ENCODE measurements at places on chromosomes 2 and 18. TPM values are rescaled to one million over a fixed set of nuclear protein-coding genes. Genes with fewer than 3 reads are reported as not detected.

- H3K27me3 ChIP-seq, result no peaks in the 10 kb centered on the region
- H3K4me3 ChIP-seq, result no peak overlapping the region
- H3K4me1 ChIP-seq, result peaks cover 18% of the 10 kb centered on the region
- no peak overlapping the region for H3K27ac ChIP-seq
- H3K36me3 ChIP-seq, result peaks cover 24% of the 10 kb centered on the region
Observed at GRCh38 chr2:17662723-17663122, 90.9 kb downstream of the SMC6 start.

- H3K4me1 ChIP-seq, result peaks cover 27% of the 10 kb centered on the region
- peak; percentile 72 for DNase-seq
- H3K4me3 ChIP-seq, result peak overlapping the region; percentile 63
- H3K27ac ChIP-seq, result peak overlapping the region; percentile 93
- peaks cover 16% of the 10 kb centered on the region for H3K36me3 ChIP-seq
Observed at GRCh38 chr2:216057688-216058193, 23.9 kb downstream of the PECR start.

DNA sequence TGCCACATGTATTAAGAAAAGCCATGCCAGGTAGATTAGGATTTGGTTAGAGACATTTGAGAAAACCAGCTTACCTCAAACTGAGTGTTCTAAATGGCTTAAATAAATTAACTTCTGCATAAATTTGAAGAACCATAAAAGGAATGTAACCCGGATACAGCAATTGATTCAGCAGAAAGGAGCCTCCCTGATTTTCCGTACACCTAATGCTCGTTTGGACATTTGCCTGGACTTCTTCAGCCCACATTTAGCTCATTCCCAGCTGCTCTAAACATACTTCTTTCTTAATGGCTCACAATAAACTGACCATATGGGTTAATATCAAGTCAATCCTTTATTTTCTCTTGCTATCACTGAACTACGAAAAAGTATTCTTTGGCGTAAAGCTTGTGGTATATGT lies 392.4 kb downstream of the ZNF516 start:
- H3K27me3 ChIP-seq, result peaks cover 4% of the 10 kb centered on the region
- H3K4me3 ChIP-seq, result no peak overlapping the region
- DNase-seq, result no peak
- H3K4me1 ChIP-seq, result no peaks in the 10 kb centered on the region
- no peak overlapping the region for H3K27ac ChIP-seq

The TGFA gene
- total RNA-seq, result 0.07 TPM

- H3K4me3 ChIP-seq, result no peak overlapping the region
- no peaks in the 10 kb centered on the region for H3K36me3 ChIP-seq
- no peaks in the 10 kb centered on the region for H3K4me1 ChIP-seq
Observed at GRCh38 chr18:56207989-56208388, 430.4 kb downstream of the TXNL1 start.

DNA sequence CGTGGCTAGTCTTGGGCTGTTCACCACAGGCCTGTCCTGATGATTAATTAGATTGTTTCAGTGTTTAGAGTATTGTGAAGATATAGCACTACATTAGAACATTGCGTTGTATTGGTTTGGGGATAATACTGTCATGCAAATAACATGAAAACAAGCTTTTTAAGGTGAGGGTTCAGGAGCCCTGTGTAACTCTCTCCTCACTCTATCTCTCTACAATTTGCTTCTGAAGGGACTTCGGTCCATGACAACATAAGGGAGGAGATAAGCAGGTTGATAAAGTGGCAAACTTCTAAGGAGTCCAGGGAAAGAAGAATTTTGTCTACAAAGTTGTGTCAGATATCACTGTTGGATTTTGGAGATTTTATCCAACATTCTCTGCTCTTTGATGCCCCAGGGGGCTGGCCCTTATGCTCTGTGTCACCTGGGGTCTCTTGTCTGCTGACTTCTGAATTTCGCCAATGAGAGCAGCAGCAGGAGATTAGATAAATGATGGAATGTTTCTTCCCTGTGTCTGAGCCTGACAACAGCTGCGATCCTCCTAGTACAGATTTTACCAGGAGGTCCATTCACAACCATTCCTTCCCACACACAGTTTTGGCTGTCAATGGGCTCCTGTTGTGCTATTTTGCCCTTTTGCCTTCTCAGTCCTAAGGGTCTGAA lies 3.3 kb downstream of the TNP1 start:
- no peak overlapping the region for H3K4me3 ChIP-seq
- peaks cover 23% of the 10 kb centered on the region for H3K4me1 ChIP-seq
- H3K36me3 ChIP-seq, result no peaks in the 10 kb centered on the region
- H3K27ac ChIP-seq, result no peak overlapping the region
- DNase-seq, result no peak

The LYG2 gene
- not detected for total RNA-seq

GRCh38 chr2:167134381-167135072 lies 246.2 kb downstream of the XIRP2 start:
- no peaks in the 10 kb centered on the region for H3K4me1 ChIP-seq
- no peak overlapping the region for H3K4me3 ChIP-seq
- DNase-seq, result no peak
- H3K27ac ChIP-seq, result no peak overlapping the region
- no peaks in the 10 kb centered on the region for H3K27me3 ChIP-seq

The NR4A2 gene
- total RNA-seq, result 23.0 TPM

DNA sequence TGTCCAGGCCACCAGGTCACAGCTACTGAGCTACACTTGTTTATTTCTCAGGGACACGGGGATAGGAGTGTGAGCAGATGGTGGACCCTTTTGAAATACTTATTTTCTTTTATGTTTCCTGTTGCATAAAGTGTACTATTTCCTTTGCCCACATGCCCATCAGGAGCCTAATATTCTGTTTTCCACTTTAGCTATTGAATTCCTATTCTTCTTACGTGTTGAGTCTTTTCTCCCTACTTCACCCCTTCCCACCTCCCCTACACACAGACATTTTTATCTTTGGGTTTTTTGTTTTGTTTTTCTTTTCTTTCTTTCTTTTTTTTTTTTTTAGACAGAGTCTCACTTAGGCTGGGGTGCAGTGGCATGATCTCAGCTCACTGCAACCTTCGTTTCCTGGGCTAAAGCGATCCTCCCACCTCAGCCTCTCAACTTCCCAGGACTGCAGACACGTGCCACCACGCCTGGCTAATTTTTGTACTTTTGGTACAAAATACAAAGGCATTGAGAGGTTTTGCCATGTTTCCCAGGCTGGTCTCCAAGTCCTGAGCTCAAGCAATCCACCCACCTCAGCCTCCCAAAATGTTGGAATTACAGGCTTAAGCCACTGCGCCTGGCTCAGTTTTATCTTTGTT lies 5.2 kb upstream of the GPR55 start:
- no peak overlapping the region for H3K4me3 ChIP-seq
- peaks cover 23% of the 10 kb centered on the region for H3K4me1 ChIP-seq
- DNase-seq, result no peak
- H3K36me3 ChIP-seq, result no peaks in the 10 kb centered on the region

The FAP gene
- total RNA-seq, result not detected

The ZBTB7C gene
- not detected for total RNA-seq

The MYCN gene
- 0.18 TPM for total RNA-seq

The CEP192 gene
- total RNA-seq, result 36.0 TPM

DNA sequence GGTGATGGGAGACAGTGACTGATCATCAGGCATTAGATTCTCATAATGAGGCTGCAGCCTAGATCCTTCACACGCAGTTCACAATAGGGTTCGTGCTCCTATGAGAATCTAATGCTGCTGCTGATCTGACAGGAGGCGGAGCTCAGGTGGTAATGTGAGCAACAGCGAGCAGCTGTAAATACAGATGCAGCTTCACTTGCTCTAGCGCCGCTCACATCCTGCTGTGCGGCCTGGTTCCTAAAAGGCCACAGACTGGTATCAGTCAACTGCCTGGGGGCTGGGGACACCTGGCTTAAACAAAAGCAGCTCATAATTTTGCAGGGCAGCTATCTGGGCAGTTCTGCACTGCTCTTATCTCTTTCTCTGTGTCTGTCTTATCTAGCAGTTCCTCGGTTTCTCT lies 20.4 kb upstream of the CD226 start:
- no peak overlapping the region for H3K4me3 ChIP-seq
- H3K36me3 ChIP-seq, result peaks cover 6% of the 10 kb centered on the region
- H3K27ac ChIP-seq, result no peak overlapping the region
- no peaks in the 10 kb centered on the region for H3K27me3 ChIP-seq

DNA sequence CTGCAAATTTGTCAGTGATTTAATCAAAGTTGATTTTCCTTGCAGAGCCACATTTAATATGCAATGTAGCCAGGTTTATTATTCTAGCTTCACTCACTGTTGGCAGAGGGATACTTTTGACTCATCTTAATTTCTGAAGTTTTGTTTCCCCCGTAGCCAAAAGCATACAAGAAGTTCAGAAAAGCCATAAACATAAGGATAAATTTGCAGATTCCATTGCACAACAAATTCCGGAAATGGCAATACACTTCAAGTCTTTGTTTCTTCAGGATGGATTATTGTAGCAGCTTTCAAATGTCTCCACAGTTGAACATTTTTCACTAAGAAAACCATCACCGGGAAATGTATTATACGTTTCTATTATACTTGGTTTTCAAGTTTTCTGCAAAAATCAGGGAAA lies 88.0 kb upstream of the ZCCHC2 start:
- H3K36me3 ChIP-seq, result no peaks in the 10 kb centered on the region
- no peak overlapping the region for H3K27ac ChIP-seq
- no peak overlapping the region for H3K4me3 ChIP-seq
- no peak for DNase-seq
- H3K27me3 ChIP-seq, result peaks cover 6% of the 10 kb centered on the region

The CIB4 gene
- total RNA-seq, result not detected

The MEIS1 gene
- total RNA-seq, result not detected

- peaks cover 28% of the 10 kb centered on the region for H3K36me3 ChIP-seq
- H3K4me1 ChIP-seq, result peaks cover 23% of the 10 kb centered on the region
- H3K4me3 ChIP-seq, result no peak overlapping the region
Observed at GRCh38 chr2:85536479-85536878, 2.5 kb upstream of the MAT2A start.

The AQP12B gene
- total RNA-seq, result not detected

- peaks cover 7% of the 10 kb centered on the region for H3K4me1 ChIP-seq
- no peaks in the 10 kb centered on the region for H3K27me3 ChIP-seq
- no peak overlapping the region for H3K27ac ChIP-seq
- no peak for DNase-seq
- H3K4me3 ChIP-seq, result no peak overlapping the region
Observed at GRCh38 chr2:149606251-149606811, 18.8 kb upstream of the MMADHC start.

- no peaks in the 10 kb centered on the region for H3K4me1 ChIP-seq
Observed at GRCh38 chr2:95278051-95278471, 3.8 kb downstream of the PROM2 start.

The ACTG2 gene
- total RNA-seq, result not detected

GRCh38 chr2:28507796-28508764 lies 12.2 kb downstream of the PLB1 start:
- H3K4me1 ChIP-seq, result peaks cover 16% of the 10 kb centered on the region
- peaks cover 1% of the 10 kb centered on the region for H3K36me3 ChIP-seq
- DNase-seq, result peak; percentile 62
- peaks cover 8% of the 10 kb centered on the region for H3K27me3 ChIP-seq
